CD8-positive, alpha-beta memory T cell (primary cell): ENCODE measurements at places on chromosomes 3 and 15.

DNA sequence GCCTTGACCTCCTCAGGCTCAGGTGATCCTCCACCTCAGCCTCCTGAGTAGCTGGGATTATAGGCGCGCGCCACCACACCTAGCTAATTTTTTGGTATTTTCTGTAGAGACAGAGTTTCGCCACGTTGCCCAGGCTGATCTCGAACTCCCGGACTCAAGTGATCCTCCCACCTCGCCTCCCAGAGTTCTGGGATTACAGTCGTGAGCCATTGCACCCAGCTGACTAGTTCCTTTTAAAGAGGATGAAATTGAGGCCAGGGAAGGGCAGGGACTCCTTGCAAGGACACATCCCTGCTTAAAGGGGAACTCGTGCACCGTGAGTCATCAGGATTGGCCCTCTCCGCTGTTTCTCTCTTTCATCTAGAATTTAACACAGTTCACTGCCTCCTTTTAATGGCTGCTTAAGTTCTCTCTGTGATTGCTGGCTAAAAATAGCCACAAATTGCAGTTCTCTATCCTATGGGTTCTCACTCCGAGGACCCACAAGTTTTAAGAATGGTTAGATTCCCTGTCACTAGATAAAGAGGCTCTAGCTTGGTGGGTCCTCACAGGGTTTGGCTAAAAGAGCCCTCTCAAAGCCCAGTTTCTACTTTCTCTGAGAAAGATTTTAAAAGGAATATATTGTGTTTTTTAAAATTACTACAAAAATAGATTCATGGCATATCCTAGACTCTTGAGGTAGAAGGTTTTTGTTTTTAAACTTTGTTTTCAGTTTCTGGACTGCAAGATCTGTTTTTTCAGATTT lies 1.4 kb downstream of the CRTAP start:
- DNase-seq = no peak

- no peak for DNase-seq
Observed at GRCh38 chr3:138912237-138912636, 34.7 kb downstream of the FOXL2 start.

GRCh38 chr3:45549961-45550360 lies 44.6 kb upstream of the LIMD1 start:
- no peak for DNase-seq

GRCh38 chr15:81064253-81064652 lies 63.5 kb downstream of the TLNRD1 start:
- no peak for DNase-seq

GRCh38 chr3:156395961-156396710 lies 158.8 kb downstream of the SSR3 start:
- no peak for DNase-seq

DNA sequence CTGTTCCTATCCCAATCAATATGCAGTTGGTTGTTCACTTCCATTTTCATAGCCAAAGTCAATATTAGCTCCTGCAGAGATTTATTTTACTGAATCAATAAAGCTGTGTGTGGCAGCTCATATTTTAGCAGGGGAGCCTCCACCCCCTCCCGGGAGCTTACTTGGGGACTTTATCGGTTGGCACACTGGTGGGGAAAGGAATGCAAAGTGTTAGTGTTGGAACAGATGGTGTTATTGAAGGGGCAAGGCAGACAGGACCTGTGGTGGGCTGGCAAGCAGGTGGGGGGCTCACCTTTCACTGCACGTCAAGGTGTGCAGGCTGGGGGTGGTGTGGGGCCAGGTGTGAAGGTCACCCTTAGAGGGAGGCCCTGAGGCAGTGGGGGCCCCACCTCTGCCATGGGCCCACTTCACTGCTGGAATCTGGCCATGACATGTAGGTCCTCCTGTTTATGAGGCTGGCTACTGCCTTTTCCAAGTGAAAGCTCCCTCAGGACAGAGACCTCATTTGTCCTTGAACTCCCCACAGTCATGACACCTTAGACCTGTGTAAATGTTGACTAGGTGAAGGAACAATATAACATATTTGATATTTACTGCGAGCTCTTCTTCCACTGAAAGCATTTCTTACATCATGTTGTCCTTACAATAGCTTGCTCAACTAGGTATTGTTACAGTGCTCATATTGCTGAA lies 44.0 kb upstream of the SEC22A start:
- DNase-seq = no peak
